ENCODE measurements at places on chromosomes 2 and 18.

DNA sequence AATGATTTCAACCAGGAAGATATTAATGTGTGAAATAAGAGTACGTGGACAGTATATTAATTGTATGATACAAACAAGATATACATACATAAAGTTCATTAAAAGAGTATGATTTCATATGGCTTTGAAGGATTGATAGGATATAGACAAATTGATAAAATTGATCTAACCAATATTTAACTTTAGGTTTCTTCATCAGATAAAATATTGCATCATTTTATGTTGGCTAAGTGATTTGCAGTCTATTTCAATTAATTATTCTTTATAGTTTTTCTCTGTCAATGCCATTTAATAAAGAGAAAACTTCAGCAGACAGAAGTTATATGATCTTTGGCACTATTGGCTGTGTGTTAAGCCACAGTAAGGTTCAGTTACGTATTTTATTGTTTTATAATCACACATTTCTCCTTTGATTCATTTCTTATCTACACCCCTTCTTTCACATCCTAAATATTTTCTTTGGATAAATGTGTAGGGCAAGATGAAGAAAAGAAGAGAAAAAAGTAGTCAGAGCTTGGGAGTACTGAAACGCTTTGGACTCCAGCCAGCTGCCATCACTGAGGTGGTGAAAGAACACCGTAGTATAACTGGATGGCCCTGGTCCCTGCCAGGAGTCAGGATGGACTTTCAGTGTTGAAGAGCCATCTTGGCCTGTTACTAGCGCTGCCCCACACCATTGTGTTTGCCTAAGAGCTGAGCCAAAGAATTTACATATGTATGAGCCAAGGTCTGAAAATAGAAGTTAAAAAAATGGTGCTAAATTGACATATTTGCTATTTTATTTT is 9.8 kb upstream of the CPS1 start:
- no peak for DNase-seq

- DNase-seq = no peak
Measured at GRCh38 chr2:85954590-85955458, 66.0 kb upstream of the ST3GAL5 start.

- no peak for DNase-seq
Measured at GRCh38 chr2:207061181-207061580, 104.6 kb downstream of the KLF7 start.

DNA sequence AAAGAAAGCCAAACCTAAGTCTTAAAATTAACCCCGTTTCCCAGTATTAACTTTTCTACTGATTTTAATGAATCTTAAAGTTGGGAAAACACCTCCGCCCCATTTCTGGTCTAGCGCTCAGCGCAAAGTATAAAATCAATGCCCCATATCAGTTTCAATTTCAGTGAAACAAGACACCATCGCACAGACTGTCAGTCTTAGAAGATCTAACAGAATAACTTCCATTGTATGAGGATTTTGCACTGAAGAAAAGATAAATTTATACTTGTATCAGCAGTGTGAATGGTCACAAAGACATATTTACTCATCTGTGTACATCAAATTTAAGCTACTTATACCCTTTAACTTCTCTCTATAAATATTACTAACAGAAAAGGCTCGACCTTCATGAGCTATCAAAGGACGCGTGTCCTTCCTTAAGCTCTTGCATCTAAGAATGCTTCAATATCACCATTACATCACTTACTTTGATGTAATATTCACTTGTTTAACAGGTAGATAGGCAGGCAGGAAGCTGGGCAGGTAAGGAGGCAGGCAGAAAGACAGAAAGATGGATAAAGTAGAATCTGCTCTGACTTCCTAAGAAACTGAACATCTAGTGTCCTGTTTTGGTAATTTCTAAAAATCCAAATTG is 183.0 kb downstream of the TCF4 start:
- no peak for DNase-seq

DNA sequence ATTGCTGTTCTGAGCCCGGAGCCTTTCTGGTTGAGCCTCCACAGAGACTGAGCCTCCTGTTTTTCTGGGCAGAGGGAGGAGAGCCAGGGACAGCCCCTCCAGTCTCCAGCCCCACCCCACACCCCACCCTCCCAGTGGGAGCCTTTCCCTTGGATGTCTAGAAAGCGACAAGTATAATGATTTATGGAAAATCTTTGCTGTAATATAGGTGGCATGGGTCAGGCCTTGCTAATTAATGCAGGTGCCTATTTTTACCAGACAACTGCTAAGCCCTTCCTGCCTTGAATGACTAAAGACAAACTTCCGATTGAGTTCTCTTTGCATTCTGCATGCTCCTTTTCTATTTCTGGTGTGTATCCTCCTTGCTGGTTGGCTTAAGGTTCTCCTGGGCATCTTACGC is 43.1 kb downstream of the MERTK start:
- DNase-seq = no peak

GRCh38 chr18:9401176-9401575 is 66.6 kb downstream of the TWSG1 start:
- DNase-seq = no peak

DNA sequence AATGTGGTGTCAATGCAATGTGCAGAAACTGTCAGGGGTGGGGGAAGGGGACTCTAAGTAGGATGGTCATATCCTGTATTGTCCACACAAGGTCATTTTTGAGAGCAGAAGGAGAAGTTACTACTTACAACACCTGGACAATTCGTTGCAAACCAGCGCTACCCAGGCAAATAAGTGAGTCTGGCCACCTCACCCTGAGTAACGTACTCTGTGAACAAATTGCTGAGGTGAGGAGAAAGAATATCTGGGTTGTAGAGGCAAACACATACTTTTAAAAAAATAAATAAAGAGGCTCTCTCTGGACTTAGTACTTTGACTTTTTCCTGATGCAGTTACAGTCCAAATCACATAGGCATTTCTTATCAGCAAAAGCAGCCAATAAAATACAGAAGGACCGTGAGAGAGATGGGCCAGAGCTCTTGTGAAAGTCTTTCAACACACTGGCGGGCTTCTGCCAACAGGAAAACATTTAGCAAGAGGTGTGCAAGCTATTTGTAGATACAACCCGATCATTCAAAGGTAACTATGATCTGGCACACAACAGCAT is 268.2 kb upstream of the ID2 start:
- DNase-seq = no peak

- DNase-seq = no peak
Measured at GRCh38 chr18:45652303-45653080, 37.2 kb downstream of the SLC14A2 start.

DNA sequence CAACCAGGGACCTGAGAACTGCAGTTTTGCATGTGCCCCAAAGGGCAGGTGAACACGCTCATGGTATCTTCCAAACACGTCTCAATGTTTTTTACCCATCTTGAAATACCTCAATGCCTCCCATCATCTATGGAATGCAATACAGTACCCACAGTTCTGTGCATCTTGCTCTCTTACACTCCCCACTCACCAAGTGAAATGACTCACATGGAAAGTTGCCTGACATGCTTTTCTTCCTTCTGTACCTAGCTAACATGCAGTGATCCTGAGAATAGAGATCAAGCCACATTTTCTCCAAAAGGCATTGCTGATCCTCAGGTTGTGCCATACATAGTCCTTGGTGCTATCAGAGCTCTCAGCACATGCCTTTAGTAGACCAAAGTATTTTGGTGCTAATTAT is 373.9 kb downstream of the GPD2 start:
- DNase-seq = no peak

- DNase-seq = no peak
Measured at GRCh38 chr18:31451625-31452024, 4.1 kb downstream of the DSG3 start.

- peak; percentile 18 for DNase-seq
Measured at GRCh38 chr2:152336119-152336853, 1.3 kb downstream of the FMNL2 start.

DNA sequence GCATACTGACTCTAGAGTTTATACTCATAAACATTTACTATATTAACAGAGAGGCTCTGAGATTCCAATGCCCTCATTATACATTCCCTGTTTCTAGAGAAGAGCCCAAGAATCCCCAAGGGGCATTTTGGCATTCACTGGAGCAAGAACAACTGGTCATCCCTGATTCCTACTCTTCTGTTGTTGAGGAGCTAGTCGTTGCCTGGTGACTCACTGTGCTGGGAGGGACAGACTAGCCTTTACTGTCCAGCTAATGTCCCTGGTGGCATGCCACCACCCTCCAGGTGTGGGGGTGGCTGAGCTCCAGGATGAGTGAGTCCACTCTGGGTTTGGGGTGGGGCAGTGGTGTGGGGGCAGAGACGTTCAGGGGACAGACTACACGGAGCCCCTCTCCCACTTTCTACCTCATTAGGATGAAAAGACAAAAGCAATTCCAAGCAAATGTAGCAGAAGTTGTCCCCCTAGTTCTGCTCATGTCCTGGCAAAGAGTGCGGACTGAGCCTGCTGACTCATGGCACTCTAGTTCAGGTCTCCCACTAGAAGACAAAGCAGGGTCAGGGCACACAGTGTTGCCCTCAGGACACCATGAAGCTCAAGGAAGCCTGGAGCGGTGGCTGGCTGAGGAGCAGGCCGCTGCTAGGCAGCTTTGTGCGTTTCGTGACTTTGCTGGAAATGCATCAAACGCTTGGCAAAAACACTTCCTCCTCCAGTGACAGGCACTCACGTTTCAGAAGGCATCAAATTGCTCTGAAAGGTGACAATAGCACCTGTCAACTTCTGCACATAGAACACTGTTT is 49.4 kb downstream of the RHOB start:
- no peak for DNase-seq

DNA sequence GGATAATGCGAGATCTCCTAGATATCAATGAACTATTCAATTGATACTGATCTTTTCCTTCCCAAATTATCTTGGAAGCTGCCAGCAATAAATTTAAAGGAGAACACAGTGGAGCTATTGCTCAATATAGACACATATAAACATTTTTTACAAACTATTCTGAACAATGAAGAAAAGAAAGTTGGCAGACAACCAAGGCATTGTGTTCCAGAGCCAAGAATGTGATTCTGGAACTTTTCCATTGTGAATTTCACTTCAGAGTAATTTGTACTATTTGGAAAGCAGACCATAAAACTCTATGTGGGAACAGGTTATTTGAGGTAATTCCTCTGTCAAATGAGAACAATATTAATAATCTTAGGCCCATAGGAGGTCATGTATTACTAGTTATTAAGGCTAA is 588.2 kb downstream of the IRS1 start:
- no peak for DNase-seq

DNA sequence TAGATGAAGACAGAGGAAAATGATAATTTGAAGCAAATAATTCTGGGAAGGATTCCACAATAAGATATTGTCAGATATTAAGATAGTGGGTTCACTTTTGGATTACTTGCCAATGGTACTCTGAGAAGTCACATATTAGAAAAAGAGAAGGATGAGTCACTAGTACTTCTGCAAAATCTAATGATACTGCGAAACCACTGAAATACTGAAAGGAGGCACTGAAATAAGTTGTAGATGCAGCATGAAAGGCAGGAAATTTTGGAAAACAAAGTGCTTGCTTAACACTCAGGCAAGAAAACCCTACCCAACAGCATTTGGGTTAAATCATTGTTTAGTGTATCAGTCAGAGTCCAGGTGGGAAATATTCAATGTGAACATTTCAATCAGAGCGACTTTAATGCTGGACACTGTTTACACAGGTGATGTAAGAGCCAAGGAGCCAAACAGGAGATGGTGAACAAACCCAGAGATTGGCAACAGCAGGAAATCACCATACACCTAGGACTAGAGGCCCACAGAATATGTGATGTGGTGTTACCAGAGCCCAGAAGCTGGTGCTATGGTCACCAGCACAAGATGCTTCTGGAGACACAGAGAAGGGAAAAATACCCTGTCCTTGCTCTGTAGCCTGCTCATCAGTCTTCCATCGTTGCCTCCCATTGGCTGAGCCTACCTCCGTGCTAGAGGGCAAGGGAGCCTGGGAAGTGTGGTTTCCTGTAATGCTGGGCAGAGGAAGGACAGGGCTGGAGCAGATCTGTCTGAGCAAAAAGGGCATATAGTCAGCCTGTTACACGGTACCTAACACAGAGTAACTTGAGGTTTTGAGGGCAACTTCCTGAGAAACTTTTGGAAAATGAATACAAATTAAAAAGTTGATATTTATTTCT is 204.7 kb upstream of the ITGA4 start:
- no peak for DNase-seq

DNA sequence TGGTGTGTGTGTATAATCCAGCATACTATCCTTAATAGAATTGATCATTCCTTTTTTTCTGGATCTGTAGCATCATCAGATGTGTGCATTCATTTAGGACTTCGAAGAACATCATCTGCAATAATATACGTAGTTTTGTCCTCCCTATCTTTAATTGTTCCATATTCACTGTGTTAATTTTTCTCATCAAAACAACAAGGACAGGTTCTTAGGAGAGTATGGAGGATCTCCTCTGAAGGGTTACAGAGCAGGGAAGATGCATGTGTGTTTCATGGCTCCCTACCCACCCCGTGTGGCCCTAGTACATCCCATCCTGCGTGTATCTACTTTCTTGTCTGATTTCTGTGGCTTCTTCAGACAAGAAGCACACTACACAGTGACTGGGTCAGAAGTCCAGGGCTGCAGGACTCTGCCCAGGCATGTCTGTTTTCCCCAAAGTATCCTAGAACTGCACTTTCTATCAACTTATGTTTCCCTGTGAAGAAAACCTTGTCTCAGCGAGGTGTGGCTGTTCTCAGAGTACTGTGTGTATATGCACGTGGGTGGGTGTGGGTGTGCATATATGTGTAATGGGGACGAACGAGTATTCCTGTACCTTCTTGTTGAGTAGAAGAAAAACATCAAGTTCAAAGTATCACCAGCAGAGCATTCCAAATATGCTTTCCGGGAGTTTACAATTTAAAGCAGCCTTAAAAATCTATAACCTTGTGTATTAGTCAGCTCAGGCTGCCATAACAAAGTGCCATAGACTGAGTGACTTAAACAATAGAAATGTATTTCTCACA is 220.4 kb upstream of the FOSL2 start:
- no peak for DNase-seq
